ENCODE measurements at places on chromosomes 13 and 19.

DNA sequence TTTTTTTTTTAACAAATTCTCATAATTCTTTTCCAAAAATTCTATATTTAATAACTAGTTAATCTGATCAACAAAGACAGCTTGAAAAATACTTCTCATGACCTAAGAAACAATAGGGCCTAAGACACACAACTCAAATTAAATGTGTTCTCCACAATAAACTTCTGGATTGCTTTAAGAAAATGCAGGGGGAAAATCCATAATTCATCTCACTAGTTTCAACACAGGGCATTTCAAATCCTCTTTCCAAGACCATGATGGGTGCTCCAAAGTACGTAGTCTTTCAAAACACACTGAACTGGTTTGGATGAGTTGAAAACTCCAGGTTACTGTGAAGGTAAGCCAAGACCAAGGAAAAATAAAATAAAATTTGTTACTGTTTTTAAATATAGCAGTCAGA is 62.6 kb downstream of the DCLK1 start:
- DNase-seq = no peak

GRCh38 chr13:32582991-32583390 is 3.3 kb upstream of the PDS5B start:
- no peak for DNase-seq

GRCh38 chr13:46542833-46543232 is 10.1 kb upstream of the LRCH1 start:
- DNase-seq = no peak

DNA sequence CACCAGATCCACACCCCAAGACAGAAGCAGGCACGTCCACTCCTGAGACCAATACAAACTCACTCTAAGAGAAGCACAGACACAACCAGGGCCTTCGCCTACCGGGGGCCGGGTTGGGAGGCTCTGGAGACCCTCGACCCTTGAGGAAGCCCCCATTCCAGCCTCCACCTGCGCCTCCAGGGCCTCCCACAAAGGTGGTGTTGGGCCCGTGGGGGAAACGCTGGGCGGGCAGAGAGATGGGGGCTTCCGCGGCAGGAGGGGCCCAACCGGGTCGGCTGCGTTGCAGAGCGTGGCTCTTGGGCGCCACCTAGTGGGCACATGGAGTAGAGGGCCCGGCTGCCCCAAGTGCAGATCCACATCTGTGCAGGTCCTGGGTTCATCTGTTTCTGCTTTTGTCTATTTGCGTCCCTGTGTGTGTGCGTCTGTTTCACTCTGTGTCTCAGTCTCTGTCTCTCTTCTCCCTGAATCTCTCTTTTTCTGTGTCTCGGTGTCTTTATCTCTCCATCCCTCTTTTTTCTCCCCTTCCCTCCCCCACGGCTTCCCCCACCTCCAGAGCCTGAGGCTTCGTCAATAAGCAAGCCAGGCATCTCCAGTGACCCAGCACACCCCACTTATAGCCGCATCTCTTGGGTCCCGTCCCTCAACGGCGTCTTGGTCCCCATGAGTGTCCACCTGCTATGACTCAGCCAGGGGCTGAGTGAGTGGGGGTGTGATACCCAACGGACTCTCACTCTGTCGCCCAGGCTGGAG is 10.5 kb upstream of the TINCR start:
- DNase-seq = peak; percentile 93

GRCh38 chr13:95499811-95500712 is 52.5 kb upstream of the CLDN10 start:
- DNase-seq = no peak

DNA sequence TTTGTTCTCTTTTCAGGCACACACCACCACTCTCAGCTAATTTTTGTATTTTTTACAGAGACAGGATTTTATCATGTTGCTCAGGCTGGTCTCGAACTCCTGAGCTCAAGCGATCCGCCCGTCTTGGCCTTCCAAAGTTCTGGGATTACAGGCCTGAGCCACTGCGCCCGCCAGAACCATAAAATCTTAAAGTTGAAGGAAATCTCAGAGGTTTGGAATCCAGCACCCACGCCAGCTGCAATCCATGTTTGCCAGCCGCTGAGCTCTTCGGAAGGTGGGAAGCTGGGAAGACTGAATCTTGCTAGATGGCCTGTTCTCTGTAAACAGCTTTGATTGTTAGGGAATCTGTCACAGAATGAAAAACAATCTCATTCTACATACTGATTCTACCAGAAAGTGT is 38.5 kb downstream of the SPATA13 start:
- DNase-seq = no peak

- no peak for DNase-seq
Observed at GRCh38 chr13:111486801-111487200, 166.4 kb downstream of the TEX29 start.

DNA sequence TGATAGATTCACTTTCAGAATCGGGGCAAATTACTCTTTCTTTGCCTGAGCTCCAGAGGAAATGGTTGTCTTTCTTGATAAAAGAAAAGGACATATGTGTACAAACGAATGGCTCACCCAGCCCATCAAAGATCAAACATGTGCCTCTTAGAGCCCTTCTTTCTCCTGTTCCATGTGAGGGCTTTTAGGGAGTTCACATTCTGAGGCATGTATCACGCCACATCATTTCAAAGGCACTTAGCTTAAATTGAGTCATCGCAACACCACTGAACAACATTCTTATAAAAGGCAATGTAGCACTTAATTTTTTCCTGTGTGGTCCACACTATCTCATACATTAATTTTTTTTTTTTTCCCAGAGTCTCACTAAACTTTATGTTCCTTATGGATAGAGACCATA is 521.0 kb downstream of the SUCLA2 start:
- no peak for DNase-seq

GRCh38 chr19:55459551-55459949 is 1.9 kb downstream of the ISOC2 start:
- no peak for DNase-seq

DNA sequence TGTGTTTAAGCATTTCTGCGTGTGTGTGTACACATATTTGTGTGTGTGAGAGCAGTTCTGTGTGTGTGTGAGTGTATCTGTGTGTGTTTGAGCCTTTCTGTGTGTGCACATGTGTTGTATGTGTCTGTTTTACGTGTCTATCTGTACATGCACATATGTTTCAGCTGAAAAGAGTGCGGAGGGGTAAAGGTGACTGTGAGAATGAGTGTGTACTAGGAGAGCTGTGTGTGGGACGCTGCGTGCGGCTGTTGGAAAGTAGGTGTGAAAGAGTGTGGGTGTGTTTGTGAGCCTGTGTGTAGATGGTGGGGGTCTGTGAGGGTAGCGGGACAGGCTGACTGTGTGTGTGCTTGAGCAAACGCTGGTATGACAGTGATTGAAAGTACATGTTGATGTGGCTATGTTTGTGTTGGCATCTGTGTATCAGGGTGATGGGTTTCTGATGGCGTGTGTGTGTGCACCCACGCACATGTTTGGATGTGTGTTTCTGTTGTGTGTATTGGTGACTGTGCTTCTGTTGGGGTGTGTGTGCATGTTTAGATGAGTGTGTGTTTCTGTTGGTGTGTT is 7.5 kb upstream of the TPM4 start:
- DNase-seq = no peak

- DNase-seq = no peak
Observed at GRCh38 chr19:10070730-10071446, 15.2 kb upstream of the SHFL start.

GRCh38 chr19:34734537-34735103 is 577 bp downstream of the ZNF181 start:
- no peak for DNase-seq

DNA sequence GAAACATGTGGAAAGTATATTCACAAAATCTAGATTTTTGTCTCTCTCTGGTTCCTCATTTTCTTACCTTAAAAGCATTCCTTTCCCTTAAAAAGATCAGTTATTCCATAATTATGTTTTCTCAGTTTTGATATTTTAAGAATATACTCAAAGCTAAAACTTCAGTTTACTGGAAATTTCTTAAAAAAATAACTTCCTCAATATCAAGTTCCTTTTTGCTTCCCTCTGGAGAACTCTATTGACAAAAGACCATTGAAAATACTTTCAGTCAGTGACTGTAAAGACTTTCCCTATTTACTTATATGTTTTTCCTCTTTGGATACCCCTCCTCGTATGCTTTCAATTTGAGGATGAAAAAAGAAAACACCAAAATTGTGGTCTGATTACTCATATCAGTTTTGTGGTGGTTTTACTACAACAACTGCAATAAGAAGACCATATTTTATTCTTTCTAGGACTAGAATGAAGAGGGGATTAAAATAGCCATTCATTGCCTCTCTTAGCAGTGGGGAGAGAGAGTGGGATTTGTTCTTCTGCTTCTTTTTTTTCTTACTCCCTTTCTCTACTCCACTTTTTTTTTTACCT is 113.2 kb downstream of the ESD start:
- DNase-seq = no peak

DNA sequence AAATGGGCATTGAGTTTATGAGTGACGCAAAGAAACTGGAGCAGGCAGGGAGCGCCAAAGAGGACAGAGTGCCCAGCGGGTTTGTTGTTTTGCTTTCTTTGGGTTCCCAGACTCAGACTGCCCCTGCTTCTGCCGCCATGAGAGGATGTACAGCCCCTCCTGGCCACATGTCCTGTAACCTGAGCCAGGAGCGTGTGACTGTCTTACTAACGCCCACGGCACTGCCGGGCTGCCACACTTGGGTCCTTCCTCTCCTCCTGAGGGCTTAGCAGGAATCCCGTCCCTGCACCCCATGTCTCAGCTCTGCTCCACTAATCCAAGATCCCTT is 80.5 kb downstream of the GPR12 start:
- no peak for DNase-seq

GRCh38 chr13:46620029-46620428 is 67.1 kb downstream of the LRCH1 start:
- DNase-seq = no peak

DNA sequence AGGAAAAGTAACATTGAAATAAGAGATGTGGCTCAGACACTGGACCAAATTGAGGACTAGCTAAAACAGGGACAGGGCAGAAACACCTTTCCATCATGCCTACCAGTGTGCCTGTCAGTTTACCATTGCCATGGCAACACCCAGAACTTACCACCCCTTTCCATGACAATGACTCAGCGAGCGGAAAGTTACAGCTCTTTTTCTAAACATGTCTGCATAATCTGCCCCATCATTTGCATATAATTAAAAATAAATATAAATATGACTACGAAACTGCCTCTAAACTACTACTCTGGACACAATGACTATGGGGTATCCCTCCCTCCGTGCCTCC is 96.0 kb downstream of the UBL3 start:
- DNase-seq = no peak

- no peak for DNase-seq
Observed at GRCh38 chr13:35729926-35730627, 253.6 kb upstream of the MAB21L1 start.

DNA sequence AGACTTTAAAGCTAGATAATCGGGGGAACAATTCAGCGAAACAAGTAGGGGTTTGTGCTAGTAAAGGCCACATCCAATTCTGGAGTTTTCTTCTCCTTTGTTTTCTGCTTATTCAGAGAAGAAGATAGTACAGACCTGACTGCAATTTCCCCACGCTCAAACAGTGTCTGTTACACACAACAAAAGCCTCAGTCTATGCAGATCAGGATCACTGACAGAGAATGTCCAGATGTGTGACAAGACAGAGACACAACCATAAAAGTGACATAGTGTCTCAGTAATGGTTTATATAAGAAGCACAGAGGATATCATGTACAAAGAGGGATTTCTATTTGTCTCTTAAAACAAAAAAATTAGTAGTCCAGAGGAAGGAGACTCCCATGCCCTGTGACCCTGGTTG is 70.7 kb upstream of the GTF3A start:
- DNase-seq = no peak

GRCh38 chr13:106466691-106467426 is 68.6 kb downstream of the EFNB2 start:
- no peak for DNase-seq

DNA sequence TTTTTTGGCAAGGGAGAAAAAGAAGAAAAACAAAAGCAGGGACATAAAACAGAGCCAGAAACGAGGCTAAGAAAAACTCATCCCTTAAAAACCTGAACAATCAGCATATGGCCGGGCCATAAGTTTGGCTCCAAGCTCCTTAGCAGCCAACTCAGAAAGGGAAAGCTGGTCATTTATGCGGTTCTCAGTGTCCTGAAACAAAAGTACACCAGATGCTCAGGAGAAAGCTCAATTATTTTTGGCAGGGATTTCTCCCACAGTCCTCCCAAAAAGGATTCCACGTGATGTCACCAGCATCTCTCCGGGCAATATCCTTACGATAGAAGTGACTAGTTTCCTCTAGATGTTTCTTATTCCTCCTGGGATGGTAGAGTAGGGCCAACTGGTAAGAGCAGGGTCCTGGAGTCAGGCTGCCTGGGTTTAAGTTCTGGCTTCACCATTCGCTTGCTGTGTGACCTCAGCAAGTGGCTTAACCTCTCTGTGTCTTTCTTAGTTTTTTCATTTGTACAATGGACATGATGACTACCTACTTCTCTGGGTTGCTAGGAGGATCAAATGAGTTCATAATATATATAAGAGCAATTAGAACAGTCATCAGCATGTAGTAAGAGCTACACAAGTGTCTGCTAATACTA is 34.0 kb downstream of the PIN1 start:
- DNase-seq = no peak

DNA sequence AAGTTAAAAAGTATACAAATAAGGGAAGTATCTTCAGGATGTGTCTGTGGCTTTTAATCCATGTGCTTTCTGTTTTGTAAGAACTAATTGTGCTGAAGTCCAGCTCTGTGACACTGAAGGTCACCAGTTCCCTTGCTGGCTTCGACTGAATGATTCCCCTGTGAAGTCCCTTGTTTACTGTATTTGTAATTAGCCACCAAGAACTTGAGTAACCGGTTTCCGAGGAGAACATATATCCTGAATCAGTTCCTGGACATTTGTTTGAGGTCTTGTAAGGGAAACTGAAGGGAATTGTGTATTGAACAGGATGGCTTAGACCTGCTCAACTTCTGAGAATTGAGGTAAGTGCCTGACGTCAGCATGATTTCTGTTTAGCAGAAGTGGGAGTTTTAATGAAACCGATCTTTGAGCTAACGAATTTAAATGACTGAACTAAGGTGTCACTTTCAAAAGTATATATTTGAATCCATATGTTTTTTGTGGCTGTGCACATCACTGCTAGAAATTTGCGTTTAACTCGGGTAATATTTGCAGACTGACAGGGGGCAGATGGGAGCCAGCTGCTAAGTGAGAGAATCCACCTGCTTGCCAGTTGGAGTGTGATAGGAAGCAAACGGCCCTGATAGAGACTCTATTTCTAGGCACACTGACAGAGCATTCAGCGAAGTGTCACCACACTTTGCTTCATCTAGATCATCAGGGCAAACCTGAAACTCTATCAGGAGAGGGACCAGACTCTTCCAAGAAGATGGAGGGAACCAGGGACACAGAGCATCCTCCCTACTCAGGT is 530.0 kb downstream of the RFC3 start:
- no peak for DNase-seq
